ENCODE measurements at places on chromosomes 7 and 10. TPM values are rescaled to one million over a fixed set of nuclear protein-coding genes. Genes with fewer than 3 reads are reported as not detected.

DNA sequence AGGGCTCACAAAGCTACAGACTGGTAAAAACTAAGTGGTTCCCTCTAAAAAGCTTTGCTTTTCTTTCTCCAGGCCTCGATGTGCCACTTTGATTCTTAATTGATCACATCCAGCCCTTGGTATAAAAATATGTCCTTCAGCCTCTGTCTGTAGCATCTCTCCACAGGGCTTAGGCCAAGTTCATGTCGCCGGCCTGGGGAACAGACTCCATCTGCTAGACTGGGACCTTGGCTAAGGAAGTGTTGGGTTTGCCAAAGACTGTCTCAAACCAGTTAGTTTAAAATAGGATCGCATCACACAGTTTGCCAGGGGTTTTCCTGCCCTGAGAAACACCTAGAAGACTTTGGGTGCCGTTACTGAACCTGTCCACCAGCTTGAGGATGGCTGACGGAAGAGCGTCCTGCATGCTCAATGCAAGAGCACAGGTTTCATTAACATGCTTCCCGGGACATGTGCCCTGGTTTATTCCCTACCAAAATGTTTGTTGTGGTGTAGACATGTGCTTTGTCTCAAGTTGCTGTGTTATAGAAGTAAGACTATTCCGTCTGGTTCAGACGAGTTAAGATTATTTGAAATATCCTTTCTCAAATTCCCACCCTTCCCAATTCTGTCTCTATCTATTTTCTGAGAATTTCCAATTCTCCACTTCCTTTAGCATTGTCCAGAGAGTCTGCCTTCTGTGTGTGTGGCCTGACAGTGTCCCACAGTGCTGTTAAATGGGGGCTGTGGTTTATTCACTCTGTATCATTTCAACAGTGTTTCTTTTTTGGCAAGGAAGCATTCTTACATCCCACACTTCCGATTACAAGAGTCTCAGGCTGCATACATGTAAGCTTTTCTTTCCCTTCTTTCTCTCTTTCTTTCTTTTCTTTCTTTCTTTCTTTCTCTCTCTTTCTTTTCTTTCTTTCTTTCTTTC lies 334.7 kb downstream of the INHBA start:
- no peak for DNase-seq

Gene CTNNA3
- not detected for total RNA-seq

GRCh38 chr10:12387561-12388210 lies 38.3 kb downstream of the CAMK1D start:
- no peak for DNase-seq

Gene STAMBPL1
- 120 TPM for total RNA-seq

Gene TMEM213
- not detected for total RNA-seq

DNA sequence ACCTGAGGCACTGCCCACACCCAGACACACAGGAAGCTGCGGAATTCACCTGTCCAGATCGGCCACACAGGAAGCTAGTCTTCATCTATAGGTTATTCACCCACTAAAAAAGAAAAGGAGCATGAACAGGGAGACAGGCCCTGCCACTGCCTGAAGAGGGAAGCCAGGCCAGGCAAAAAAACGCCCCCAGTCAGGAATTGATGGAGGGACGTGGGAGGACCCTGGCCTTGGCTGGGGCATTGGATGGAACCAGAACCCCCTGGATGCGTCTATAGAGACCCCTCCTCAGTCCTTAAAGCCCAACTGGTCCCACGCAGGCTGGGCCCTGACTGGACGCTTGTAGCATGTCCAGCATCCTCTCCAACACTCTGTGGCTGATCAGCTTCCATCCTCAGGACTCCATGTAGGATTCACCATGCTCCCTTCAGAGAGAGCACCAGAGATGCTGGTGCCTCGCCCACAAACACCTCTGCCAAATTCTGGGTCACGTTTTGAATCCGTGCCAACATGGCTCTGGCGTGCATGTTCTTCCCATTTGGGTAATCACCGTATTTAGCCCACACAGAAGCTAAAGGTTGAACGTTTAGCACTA lies 259.3 kb upstream of the TCERG1L start:
- DNase-seq, result no peak

DNA sequence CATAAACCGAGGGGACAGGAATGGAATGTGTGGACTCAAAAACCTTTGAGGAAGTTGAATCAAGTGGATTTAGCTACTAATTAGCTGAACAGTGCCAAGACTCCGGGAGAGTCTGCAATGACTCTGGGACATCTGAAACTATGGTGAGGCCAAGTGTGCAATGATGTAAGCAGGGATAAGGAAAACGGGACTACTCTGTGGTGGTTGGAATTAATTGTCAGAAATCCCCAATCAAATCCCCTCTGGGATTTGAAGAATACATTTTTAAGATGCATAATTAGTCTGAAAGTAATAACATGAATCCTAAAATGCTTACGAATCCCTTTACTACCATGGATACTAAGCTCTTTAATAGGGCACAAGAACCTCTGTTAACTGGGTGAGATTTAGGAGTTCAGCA lies 602.8 kb downstream of the NRG3 start:
- no peak for DNase-seq

Gene CCL24
- total RNA-seq, result not detected

GRCh38 chr7:7428806-7429205 lies 106.9 kb downstream of the COL28A1 start:
- peak; percentile 90 for DNase-seq

DNA sequence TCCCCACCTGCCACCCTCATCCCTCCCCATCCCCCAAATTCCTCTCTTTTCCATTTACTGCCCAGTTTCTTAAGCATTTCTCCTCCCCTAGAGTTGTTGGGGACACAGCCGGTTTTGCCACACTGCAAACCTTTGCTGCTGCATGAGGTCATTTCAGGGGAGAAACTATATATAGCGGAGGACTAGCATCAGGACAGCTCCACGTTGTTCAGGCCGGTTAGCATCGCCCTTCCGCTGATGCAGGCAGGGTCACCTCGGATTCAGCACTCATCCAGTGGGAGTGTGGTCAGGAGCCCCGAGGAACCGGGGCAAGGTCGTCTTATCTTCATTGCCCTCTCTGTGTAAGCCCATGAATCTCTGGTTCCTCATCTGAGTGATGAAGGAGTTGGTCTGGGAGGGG lies 15.6 kb downstream of the UBTD1 start:
- no peak for DNase-seq

Gene CCDC172
- not detected for total RNA-seq

GRCh38 chr10:123150986-123151736 lies 3.0 kb upstream of the BUB3 start:
- no peak for DNase-seq

GRCh38 chr7:47528471-47528870 lies 53.4 kb downstream of the TNS3 start:
- no peak for DNase-seq

Gene NUTM2E
- under 0.01 TPM for total RNA-seq

- DNase-seq, result no peak
Observed at GRCh38 chr7:39299695-39300094, 266.5 kb upstream of the YAE1 start.

Gene CRHR2
- total RNA-seq, result not detected

Gene CPA2
- total RNA-seq, result 0.32 TPM

DNA sequence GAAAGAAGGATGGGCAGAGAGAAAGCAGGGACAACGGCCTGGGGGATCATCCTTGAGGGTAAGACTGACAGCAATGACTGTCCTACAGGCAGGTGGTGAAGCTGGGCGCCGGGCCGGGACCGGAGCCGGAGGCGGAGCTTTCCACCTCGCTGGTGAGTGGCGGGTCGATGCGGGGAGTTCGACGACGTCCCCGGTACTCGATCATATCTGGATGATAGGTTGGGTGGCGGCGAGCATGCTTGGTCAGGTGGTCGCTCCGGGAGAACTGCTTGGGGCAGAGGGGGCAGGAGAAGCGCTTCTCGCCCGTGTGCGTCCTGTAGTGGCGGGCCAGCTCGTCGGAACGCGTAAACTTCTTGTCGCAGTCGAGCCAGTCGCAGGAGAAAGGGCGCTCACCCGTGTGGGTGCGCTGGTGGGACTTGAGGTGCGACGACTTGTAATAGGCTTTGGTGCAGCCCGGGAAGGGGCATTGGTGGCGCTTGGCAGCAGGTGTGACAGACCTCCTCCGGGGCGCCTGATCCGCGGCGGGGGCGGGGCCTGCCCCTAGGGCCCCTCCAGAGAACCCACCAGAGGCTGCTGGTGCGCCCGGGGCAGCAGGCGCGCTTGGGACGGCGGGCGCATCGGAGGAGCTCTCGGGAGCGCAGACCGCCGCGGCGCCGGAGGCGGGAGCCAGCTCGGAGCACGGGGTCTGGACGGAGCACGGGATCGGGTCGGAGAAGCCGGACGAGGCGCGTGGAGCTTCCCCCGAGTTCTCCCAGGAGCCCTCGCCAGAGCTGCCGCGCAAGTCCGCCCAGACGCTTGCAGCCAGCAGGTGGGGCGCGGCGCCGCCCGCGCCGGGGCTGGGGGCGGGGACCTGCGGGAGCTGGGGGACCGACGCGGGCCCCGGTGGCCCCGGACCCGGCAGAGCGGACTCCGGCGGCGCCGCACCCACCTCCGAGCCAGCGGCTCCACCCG lies 752 bp downstream of the KLF14 start:
- DNase-seq, result peak; percentile 9

- DNase-seq, result no peak
Observed at GRCh38 chr10:73858013-73858708, 16.2 kb downstream of the CAMK2G start.

- DNase-seq, result no peak
Observed at GRCh38 chr10:37681617-37681999, 175.8 kb downstream of the ZNF248 start.

Gene SEMA3A
- total RNA-seq, result 37.4 TPM

DNA sequence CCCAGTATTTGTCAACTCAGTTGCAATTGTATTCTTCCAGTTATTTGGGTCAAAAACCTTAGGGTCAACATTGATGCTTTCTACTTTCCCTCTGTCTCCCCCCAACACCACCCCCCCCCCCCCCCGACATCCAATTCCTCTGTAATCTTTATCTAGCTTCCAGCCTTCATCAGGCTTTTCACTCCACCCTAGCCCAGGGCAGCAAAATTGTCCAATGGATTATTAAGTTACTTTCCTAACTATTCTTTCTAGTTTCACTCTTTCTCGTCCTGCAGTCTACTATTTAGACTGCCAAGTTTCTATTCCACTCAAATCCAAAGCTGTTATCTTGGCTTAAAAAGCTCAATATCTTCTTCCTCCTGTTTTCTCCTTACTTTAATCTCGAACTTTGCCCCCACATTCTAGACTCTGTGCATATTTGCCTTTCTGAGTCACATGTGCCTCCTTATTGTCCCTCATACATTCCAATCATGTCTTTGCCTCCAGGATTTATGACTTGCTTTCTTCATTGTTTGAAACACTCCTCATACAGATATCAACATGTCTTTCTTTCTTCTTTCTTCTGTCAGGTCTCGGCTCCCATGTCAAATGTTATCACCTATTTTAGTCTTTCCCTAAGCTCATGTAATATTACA lies 196.6 kb upstream of the TMEM196 start:
- DNase-seq, result no peak

GRCh38 chr10:77861366-77861765 lies 65.2 kb downstream of the DLG5 start:
- DNase-seq, result no peak

DNA sequence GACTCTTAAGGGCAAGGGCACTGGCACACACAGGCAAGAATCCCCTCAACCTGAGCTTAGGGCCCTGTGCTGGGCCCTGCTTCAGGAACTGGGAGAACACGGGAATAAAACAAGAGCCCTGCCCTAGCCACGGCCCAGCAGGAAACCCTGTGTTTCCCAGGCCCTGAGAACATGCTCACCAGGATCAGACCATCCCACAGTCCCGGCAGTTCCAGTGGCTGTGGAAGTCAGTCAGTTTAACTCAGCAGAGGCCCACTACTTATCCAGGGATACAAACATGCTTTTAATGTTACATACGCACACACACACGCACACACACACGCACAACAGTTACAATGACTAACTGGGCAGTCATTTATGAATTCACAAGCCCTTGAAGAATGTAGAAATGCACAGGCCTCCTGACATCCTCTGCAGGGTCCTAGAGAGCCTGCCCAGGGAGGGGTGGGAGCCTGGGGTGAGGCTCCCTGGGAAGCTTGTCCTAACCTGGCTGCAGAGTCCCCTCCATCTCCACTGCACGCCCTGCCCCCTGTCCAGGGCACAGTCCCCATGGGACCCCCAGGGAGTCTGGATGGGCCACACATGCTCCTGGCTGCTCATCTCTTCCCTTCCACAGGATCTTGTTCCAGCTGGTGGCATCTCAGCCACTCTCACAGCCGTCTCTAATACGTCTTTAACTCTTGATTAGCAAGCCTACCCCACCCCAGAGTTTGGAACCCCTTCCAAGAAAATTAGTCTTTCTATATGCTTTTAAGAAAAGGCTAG lies 97.6 kb downstream of the TCERG1L start:
- no peak for DNase-seq

- DNase-seq, result peak; percentile 52
Observed at GRCh38 chr10:72694476-72695369, 2.8 kb downstream of the MCU start.

All from fibroblast of villous mesenchyme (primary cell).